Body of pancreas (tissue), 4 donors: ENCODE measurements at places on chromosomes 6 and 20. TPM values are rescaled to one million over a fixed set of nuclear protein-coding genes. Genes with fewer than 3 reads are reported as not detected.

DNA sequence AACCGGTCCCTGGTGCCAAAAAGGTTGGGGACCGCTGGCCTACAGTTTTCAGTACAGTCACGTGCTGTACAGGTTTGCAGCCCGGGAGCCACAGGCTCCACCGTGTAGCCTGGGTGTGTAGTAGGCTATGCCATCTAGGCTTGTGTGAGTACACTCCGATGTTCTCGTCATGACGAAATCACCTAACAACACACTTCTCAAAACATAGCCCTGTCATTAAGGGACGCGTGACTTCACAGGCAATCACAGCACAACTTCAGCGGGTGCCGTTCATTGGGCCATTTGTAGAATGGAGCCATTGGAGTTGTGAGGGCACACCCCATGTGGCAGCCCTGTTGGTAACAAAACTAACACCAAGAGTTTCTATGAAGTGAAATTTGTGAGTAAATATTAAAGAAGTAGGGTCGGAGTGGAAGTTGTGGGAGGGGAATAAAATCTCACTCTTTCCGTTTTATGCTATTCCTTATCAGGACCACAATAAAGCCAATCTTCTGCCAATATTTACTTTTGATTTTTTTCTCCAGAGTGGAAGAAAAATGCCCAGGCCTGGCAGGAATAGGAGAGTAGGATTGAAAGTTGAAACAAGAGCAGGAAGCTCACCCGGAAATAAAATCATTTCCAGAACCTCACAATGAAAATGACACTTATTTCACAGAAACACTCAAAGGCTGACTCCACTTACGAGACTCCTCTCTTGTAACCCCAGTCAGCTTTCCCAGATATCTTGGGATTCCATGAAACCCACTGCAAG is 63.7 kb upstream of the PTPN1 start:
- no peak for DNase-seq

DNA sequence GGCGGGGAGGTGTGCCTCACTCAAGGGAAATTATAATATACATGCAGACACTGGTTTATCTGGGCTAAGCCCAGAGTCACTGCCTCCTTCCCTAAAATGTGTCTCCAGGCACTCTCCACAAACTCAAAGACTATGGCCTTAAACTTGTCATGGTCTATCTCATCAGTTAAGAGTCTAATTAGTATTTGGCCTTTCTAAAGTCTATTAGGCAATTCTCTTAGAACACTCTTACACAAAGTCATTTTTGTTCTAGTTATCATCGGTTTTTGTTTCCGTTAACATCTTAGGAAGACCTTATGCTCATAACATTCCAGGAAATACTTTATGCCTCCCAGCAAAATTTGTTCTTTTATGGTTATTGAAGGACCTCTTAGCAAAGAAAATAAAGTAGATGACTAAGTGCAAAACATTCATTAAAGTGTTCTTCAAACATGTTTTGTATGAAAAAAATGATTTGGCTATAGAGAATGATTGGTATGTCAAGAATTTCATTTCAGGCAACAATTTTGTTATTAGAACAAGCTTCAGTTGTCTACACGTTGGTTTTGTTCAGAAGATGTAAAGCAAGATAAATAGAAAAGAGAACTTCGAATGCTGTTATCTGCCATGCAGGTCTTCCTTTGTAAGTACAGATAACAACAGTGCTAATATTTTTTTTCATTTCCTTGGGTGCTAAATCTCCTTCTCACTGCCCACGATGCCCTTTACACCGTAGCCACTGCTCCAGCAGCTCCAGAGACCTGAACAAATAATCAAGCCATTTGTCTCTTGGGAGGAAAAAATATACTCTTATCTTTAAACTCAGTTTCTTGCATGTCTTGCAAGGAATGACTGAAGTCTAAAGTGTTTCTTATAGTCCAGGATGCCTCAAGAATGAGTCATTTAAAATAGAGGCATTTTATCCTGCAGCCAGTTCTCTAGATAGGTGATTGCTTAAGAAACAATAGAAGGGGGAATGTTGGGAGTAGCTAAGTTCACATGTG is 170.4 kb downstream of the HTR1B start:
- DNase-seq, result no peak

Gene CNKSR3
- 9.3 TPM for total RNA-seq

GRCh38 chr20:37935435-37935834 is 32.5 kb downstream of the VSTM2L start:
- DNase-seq, result no peak

DNA sequence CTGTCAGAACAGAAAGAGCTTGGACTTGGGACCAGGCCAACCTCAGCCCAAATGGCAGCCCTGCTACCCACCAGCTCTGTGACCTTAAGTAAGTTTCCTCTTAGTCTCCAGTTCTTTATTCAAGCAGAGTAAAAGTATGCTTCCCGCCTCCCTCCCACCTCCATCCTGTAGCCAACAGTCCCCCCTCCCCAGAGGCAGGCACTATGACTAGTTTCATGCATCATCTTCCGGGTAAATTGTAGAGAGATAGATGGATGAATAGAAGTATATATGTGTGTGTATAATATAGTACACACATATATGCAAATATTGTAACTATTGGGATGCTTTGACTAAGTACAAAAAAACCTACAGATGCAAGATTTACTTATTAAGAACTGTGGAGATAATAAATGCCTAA is 39.5 kb upstream of the B4GALT5 start:
- DNase-seq, result no peak

DNA sequence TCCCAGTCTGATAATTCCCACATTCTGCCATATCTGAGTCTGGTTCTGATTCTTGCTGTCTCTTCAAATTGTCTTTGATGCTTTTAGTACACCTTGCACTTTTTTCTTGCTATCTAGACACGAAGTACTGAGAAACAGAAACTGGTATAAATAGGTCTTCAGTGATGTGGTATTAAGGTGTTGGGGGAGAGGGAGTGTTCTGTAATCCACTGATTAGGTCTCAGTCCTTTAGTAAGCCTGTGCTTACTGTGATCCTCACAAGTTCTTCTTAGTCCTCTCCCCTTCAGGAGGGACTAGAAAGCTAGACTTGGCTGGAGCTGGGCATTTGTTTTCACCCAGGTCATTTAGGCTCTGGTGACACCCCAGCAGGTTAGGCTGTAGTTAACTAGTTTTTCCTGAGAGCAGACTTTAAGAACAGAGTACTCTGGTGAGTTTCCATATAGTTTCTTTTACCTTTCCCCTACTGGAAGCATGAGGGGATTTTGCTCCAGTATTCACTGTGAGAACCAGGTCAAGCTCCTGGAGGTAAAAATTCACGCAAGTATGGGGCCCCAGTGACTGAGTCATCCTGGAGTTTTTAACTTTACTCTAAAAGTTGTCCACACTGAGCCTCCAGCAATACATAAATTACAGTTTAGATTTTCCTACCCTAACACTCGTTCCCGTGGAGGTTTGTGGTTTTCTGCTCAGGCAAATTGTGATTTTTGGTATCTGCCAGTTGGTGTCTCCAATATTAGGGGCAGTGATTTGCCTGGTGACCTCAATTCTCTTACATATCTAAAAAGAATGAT is 154.6 kb downstream of the CDKAL1 start:
- no peak for DNase-seq

DNA sequence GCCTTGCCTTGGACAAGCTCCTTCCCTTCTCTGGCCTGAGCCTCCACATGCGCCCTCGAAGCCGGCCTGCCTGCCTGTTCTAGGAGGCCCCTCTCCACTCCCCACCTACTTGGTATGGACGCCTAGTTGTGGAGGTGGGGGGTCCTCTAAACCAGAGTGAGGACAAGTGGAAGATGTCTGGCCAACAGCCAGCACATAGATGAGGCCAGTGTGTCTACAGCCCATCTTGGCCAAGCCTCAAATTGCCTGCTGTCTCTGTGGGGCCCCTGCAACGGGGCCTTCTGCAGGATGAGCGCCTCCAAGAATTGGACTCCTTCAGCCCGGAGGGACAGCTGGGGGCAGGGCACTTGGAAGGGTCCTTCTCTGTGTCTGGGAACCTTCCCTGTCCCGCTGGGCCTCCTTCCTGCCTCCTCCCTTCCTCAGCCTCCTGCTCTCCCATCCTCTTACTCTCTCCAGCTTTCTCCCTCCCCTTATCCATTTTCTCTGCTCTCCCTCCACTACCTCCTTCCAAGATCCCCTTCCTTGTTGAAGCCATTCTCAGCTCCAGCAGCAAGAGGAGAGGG is 1.6 kb downstream of the MDFI start:
- no peak for DNase-seq

Gene SLC26A8
- total RNA-seq, result not detected

GRCh38 chr6:107972413-107973096 is 14.5 kb upstream of the SEC63 start:
- no peak for DNase-seq

GRCh38 chr6:3291987-3292386 is 33.2 kb downstream of the PSMG4 start:
- DNase-seq, result no peak

- DNase-seq, result no peak
Observed at GRCh38 chr20:4193069-4193452, 177.7 kb upstream of the RNF24 start.

Gene BPIFB2
- total RNA-seq, result not detected

DNA sequence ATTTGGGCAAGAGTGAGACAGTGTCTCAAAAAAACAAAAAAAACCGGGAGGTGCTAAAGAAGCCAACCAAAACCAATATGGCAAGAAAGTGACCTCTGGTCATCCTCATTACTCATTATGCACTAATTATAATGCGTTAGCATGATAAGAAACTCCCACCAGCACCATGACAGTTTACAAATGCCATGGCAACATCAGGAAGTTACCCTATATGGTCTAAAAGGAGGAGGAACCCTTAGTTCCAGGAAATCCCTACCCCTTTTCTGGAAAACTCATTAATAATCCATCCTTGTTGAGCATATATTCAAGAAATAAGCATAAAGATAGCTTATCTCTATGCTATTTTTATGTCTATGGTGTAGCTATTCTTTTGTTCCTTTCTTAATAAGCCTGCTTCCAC is 31.7 kb downstream of the C6orf52 start:
- DNase-seq, result no peak

Gene ECT2L
- not detected for total RNA-seq

GRCh38 chr20:34615477-34615876 is 57.0 kb downstream of the MAP1LC3A start:
- DNase-seq, result no peak

GRCh38 chr6:24126586-24127192 is 674 bp downstream of the NRSN1 start:
- peak; percentile 29 for DNase-seq

Gene AFDN
- total RNA-seq, result 160 TPM

DNA sequence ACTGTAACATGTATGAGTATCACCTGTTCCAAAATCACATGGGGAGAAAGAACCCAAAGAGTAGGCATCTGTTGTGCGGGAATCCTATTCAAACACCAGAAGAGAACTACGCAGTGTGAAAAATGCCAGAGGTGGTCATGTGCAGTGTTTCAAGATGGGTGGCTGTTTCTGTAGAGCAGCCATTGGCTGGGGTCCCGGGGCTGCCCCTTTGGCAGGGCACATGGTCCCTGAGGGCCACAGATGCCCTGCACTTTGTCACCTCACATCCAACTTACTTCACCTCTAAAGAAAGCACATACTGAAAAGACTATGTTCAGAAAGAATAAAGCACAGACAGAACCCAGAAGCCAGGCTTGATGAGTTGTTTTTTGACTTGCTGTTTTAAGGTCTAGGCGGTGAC is 12.3 kb downstream of the MTCH1 start:
- DNase-seq, result no peak

GRCh38 chr6:15907914-15908518 is 220.9 kb upstream of the MYLIP start:
- DNase-seq, result peak; percentile 43
